Stimulated activated CD4-positive, alpha-beta T cell treated with anti-CD3 and anti-CD28 coated beads, Interleukin-15, amount 100 ng/mL, for 1 hour (primary cell): ENCODE measurements at places on chromosomes 4 and X.

DNA sequence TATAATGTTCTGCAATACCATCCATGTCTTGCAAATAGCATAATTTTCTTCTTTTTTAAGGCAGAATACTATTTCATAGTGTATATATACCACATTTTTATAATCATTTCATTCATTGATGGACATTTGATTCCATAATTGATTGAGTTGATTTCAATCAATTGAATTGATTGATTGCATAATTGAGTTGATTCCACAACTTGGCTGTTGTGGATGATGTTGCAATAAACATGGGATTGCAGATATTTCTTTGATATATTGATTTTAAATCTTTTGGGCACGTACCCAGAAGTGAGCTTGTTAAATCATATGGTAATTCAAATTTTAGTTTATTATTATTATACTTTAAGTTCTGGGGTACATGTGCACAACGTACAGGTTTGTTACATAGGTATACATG, 232.8 kb downstream of the GALNTL6 start:
- DNase-seq: no peak

DNA sequence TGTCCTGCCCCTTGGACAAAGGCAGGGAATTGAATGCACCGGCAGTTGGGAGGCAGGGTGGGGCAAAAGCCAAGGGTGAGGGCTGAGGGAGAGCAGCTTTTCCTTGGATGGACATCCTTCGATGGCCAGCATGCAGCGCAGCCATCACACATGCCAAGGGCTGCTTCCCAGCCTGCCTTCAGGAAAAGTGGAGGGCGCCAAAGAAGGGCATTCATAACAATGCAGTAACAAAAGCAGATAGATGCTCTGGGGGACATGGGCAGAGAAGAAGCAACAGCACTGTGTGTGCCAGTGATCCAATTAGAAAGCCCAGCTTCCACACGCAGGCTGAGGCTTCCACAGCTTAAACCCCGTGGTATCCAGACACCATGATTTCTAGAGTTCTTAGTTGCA, 71.5 kb downstream of the TSPAN5 start:
- DNase-seq: no peak

DNA sequence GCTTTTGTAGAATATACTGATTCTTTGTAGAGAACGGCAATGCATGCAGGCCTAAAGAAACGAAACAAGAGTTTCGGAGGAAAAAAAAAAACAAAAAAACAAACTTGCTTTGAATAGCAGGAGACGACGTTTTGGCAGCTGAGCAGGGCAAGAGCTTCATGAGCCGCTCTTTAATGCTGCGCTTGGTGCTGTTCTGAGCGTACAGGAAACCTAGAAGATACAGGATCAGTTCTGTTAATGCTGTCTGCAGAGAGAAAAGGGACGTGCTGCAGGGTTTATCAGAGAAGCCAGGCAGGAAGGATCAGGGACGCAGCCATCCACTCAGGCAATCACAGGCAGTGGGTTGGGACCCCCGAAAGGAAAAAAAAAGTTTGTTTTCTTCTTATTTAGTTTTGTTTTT, 182.2 kb downstream of the PACRGL start:
- no peak for DNase-seq

DNA sequence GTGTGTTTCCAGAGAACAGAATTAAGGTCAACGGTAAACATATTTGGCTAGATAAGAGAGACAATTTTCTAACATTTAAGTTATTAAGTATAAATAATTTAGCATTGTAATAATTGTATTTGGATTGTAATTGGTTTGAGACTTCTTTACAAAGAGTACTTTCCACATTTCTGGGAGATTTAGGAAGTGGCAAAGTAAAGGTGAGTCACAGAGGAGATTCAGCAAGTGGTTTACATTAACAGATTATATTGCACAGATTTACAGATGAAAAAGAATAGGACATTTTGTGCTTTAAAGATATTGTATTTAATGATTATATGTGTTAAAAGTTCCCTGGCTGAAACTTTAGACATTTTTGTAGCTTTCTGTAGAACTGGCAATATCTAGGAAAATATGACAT, 584.4 kb upstream of the AADAT start:
- no peak for DNase-seq
